Vagina (tissue), 2 donors: ENCODE measurements at places on chromosomes 1 and 21. TPM values are rescaled to one million over a fixed set of nuclear protein-coding genes. Genes with fewer than 3 reads are reported as not detected.

DNA sequence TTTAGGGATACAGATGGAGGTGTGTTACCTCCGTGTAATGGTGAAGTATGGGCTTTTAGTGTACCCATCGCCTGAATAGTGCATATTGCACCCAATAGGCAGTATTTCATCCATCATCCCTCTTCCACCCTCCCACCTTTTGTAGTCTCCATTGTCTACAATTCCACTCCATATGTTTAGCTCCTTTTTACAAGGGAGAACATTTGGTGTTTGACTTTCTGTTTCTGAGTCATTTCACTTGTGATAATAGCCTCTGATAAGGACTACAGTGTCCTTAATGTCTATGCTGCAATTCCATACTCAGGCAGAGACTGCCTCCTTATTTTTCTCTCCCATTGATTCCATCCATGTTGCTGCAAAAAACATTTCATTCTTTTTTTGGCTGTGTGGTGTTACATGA, 48.7 kb downstream of the OVGP1 start:
- DNase-seq = no peak
- no peaks in the 10 kb centered on the region for H3K27me3 ChIP-seq

DNA sequence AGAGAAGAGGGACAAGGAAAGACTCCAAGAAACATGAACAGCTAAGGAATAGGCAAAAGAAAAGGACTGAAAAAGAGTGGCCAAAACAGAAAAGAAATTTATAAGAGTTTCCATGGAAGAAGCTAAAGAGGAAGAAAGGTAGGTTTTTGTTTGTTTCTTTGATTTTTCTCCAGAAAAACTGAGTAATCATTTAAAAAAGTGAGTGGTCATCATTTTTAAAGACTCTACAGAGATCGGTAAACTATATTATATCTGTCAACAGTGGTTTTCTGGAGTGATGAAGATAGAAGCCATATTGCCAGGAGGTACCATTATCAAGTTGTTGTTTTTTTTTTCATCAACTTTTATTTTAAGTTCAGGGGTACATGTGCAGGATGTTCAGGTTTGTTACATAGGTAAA, 202.4 kb downstream of the DNAH14 start:
- H3K4me3 ChIP-seq = no peak overlapping the region
- H3K27ac ChIP-seq = no peak overlapping the region
- H3K27me3 ChIP-seq = no peaks in the 10 kb centered on the region
- no peaks in the 10 kb centered on the region for H3K36me3 ChIP-seq
- DNase-seq = no peak
- no peaks in the 10 kb centered on the region for H3K4me1 ChIP-seq

- H3K36me3 ChIP-seq = no peaks in the 10 kb centered on the region
- H3K4me3 ChIP-seq = no peak overlapping the region
- DNase-seq = no peak
- no peak overlapping the region for H3K27ac ChIP-seq
These were observed 98.2 kb upstream of the ZNHIT6 start for GRCh38 chr1:85806236-85806965.

- H3K36me3 ChIP-seq = no peaks in the 10 kb centered on the region
- no peaks in the 10 kb centered on the region for H3K4me1 ChIP-seq
- DNase-seq = no peak
- no peak overlapping the region for H3K27ac ChIP-seq
These were observed 55.2 kb upstream of the PALMD start for GRCh38 chr1:99590578-99591209.

DNA sequence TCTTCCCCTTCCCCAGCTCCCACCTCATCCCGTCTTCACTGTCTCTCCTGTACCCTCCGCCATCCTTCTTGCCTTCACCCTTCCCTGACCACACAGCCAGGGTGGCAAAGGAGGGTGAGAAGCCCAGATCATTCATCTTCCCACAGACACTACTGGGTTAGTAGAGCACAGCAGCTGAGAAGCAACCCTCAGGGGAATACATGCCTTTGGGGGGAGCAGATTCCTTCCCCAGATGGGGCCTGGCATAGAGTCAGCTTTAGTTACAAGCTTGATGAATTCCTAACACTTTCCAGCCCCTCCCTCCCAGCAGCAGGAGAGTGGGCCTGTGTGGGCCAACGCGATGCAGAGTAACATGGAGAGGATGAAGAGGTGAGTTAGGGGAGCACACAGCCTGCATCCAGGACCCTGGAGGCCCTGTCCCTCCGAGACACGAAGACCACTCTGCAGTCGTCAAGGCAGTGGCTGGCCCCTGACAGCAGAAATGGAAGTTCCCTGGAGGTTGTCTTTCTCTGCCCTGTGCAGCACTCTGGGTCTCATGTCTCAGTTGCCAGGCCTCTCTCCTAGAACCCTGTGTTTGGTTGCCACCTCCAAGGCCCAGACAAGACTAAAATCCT, 8.8 kb upstream of the BTG2 start:
- H3K4me1 ChIP-seq = peaks cover 19% of the 10 kb centered on the region
- H3K27me3 ChIP-seq = no peaks in the 10 kb centered on the region
- H3K4me3 ChIP-seq = no peak overlapping the region

DNA sequence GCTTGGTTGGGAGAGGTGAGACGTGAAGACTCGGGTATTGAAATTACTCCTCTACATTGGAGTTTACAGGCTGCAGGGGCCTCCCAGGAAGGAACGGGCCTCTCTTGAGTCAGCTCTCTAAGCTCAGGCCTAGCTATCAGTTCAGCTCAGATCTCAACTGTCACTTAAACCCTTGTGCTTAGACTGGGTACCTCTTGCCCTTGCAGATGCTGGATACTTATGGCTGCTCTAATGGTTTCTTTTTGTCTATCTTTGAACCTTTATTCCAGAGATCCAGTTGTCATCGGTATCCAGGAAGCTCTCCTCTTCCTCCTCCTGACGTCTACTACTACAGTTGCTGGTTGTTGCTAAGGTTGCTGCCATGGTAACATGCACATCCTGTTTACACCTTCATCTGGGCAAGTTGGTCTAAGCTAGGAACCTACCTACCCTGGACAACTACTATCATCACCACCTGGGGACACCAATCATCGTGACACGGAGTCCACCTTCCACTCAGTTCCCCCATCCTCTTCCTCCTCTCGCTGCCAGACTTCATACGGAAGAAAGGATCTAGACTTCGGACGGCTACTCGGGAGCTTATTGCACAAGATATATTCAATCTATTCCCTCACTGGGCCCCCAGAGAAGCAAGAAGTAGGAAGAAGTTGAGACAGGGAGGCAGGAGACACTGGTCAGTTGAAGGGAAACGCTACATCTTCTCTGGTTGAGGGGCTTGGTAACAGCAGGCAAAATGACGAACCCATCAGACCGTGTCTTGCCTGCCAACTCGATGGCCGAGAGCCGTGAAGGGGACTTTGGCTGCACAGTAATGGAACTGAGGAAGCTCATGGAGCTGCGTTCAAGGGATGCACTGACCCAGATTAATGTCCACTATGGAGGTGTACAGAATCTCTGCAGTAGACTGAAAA, 56.1 kb downstream of the ATP2B4 start:
- no peak overlapping the region for H3K27ac ChIP-seq
- no peaks in the 10 kb centered on the region for H3K36me3 ChIP-seq
- no peak for DNase-seq
- no peak overlapping the region for H3K4me3 ChIP-seq
- no peaks in the 10 kb centered on the region for H3K27me3 ChIP-seq

DNA sequence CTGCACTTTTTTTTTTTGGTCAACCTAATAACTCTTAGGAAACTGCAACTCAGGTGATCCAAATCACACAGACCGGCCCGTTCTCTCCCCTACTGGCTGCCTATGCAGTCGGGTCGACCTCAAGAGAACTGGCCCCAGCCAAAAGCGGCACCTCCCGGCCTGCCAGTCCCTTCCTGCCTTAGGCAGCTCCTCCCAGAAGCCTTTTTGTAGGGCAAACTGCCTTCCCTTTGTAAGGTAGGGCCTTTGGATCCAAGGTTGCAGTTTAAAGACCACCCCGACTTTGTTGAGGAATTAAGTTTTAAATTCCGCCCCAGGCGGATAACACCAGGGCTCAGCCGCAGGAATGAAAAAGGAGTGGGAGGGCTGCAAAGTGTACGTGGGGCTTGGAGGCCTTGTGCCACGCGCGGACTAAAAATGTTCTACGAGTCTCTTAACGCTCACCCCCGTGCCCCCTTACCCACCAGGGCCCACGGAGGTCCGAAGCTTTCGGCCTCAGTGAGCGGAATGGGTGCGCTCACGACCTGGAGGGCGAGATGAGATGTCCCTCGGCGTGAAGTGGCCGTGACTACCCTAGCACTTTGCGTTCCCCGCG, 642 bp upstream of the ST3GAL3 start:
- no peak for DNase-seq
- H3K36me3 ChIP-seq = peaks cover 28% of the 10 kb centered on the region
- H3K4me3 ChIP-seq = peak overlapping the region; percentile 84
- peaks cover 27% of the 10 kb centered on the region for H3K4me1 ChIP-seq
- H3K27me3 ChIP-seq = no peaks in the 10 kb centered on the region
- H3K27ac ChIP-seq = no peak overlapping the region

DNA sequence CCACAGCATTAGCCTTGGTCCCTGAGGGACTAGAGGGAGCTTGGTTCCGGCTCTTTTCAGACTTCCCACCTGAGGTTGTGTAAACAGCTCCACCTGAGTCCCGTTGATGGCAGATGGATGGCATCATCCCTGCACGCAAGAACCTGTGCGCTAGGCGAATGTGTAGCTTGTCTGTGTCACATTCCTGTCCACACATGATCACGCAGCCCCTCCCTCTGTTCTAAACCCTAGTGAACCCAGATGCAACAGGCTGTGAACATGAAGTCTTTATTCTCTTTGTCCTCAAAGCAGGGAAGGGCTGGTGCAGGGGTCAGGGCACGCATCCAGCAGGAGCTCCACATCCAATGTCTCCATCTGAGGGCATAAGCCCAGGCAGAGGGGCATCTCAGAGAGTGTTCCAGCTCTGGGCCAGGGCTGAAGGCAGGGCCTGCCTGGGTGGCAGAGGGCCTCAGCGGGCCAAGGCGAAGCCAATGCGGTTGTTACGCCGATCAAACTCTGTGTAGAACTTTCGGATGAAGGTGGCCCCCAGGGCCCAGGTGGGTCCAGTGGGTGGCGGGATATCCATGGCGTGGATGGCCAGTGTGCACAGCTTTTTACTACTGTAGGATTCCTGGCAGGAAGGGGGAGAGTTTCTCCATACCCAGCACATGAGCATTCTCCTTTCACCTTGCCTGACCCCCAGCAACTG, 2.9 kb upstream of the ETNK2 start:
- no peak for DNase-seq
- H3K4me3 ChIP-seq = no peak overlapping the region
- H3K27me3 ChIP-seq = no peaks in the 10 kb centered on the region

DNA sequence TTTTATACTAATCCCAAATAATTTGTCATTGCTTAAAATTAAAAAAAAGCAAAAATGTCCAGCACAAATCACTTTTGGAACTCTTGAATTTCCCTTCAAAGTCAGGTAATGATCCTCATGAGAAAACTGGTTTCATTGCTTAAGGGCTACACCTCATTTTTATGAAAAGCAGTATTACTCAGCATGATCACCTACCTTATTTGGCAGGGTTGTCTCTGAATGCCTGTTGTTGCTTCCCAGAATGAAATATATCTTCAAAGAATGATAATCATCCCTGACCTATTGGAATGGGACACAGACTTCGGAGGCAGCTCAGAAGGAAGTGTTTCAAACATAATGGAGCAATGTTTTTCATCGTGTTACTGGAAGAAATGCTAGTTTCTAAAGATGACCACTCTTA, 29.7 kb downstream of the C1orf21 start:
- no peaks in the 10 kb centered on the region for H3K36me3 ChIP-seq
- H3K4me3 ChIP-seq = no peak overlapping the region
- H3K4me1 ChIP-seq = peaks cover 84% of the 10 kb centered on the region
- no peak for DNase-seq

DNA sequence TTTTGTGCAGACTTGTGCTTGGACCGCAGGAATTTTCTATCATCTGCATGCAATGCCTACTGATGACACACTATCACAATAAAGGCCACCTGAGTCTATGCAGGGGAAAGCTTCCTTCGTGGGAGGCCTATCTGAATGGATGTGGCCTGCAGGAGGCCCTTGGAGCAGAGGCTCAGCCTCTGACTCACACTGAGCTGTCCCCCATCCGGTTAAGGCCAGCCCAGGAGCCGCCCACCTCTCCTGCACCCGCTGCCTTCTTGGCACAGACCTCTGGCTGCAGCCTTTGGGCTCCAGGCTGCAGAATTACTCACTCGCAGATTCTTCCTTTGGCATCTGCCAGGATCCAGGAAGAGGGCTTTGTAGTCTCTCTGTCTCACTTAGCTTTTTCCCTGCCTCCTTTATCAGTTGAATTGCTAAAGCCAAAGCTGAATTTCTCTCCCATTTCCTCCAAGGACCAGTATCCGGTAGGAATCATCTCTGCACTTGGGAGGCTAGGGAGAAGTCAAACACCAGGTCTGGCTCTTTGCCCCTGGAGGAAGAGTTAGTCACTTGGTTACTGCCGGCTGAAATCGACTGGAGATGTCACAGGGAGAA, 65.1 kb upstream of the JUN start:
- H3K27ac ChIP-seq = peak overlapping the region; percentile 53
- peaks cover 18% of the 10 kb centered on the region for H3K4me1 ChIP-seq
- no peaks in the 10 kb centered on the region for H3K36me3 ChIP-seq
- no peaks in the 10 kb centered on the region for H3K27me3 ChIP-seq
- no peak for DNase-seq

- no peaks in the 10 kb centered on the region for H3K27me3 ChIP-seq
- no peaks in the 10 kb centered on the region for H3K36me3 ChIP-seq
- peak overlapping the region; percentile 56 for H3K27ac ChIP-seq
- DNase-seq = no peak
- no peak overlapping the region for H3K4me3 ChIP-seq
These were observed 22.3 kb upstream of the ATP5PO start for GRCh38 chr21:33937931-33938339.

DNA sequence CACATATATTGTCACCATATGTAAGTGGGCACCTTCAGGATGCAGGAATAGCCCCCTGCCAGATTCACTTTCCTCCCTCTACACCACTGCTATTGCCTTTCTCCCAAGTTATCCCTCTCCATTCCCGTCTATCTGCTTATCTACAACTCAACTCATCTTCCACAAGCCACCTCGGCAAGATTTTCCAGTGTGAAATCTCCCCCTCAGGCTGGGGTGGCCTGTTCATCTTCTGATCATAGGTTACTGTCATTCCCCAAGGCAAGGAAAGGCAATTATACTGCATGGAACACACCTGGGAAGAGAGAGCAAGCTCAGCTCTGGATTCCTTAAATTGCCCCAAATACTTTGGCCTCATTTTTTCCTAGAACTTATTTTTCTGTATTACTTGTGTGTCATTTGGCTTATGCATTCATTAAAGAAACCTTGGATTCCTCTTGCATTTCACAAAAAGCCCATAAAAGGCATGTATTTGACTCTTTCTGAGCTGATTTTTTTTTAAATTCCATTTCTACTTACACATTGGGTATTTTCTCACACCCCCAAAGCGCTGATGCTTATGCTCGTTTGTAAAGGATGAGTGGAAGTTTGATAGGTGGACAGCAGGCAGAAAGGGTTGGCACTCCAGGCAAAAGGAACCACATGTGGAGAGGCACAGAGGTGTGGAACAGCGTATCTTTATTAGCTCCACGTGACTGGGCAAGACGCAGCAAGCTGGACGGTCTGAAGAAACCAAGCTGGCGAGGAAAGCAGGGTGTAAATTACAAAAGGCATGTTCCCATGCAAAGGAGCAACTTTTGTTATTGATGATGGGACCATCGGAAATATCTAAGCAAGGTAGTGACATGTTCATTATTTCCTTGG, 169.7 kb upstream of the RAB4A start:
- no peak overlapping the region for H3K27ac ChIP-seq
- H3K27me3 ChIP-seq = no peaks in the 10 kb centered on the region
- no peak overlapping the region for H3K4me3 ChIP-seq
- no peaks in the 10 kb centered on the region for H3K36me3 ChIP-seq
- no peak for DNase-seq

The AGT gene
- total RNA-seq = 9.6 TPM

The BRINP3 gene
- total RNA-seq = not detected

The WLS gene
- 68.0 TPM for total RNA-seq

The CELA2B gene
- total RNA-seq = not detected

The TNFRSF1B gene
- total RNA-seq = 41.0 TPM

The NBPF6 gene
- not detected for total RNA-seq

The KRTAP19-8 gene
- total RNA-seq = not detected

The CD53 gene
- total RNA-seq = 41.5 TPM

The ALPL gene
- 6.6 TPM for total RNA-seq

The OR2T35 gene
- total RNA-seq = not detected
